Cardiac fibroblast (primary cell): ENCODE measurements at places on chromosomes 1 and 21.
A peak's percentile ranks its signal among the peaks of the same experiment; 100 is the strongest.

- no peak for DNase-seq
Observed at GRCh38 chr1:246093230-246093629, 413.8 kb downstream of the SMYD3 start.

GRCh38 chr1:33163621-33164519 lies 18.0 kb downstream of the TRIM62 start:
- DNase-seq, result peak; percentile 50

GRCh38 chr1:47532921-47533792 lies 95.3 kb downstream of the FOXD2 start:
- DNase-seq, result peak; percentile 64

- no peak for DNase-seq
Observed at GRCh38 chr1:4397196-4397595, 257.2 kb upstream of the AJAP1 start.

GRCh38 chr1:50634251-50634650 lies 211.0 kb upstream of the DMRTA2 start:
- DNase-seq, result no peak

DNA sequence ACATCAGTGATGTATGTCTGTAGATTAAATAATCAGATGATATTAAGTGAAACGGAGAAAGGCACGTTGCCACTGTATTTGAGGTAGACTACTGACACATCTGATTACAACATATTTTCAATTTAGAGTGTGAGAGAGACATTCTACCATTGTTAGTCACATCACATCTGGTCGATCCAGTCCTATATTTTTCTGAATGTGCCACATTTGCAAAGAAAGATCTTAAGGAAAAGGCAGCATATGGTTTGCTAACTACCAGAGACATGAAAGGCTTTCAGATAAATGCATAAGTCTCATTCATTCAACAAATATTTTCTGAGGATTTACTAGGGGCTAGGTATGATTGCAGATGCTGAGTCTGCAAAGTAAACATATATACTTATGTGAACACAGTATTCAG lies 114.3 kb upstream of the RUNX1 start:
- no peak for DNase-seq

- no peak for DNase-seq
Observed at GRCh38 chr1:234214129-234214910, 158.9 kb upstream of the COA6 start.

DNA sequence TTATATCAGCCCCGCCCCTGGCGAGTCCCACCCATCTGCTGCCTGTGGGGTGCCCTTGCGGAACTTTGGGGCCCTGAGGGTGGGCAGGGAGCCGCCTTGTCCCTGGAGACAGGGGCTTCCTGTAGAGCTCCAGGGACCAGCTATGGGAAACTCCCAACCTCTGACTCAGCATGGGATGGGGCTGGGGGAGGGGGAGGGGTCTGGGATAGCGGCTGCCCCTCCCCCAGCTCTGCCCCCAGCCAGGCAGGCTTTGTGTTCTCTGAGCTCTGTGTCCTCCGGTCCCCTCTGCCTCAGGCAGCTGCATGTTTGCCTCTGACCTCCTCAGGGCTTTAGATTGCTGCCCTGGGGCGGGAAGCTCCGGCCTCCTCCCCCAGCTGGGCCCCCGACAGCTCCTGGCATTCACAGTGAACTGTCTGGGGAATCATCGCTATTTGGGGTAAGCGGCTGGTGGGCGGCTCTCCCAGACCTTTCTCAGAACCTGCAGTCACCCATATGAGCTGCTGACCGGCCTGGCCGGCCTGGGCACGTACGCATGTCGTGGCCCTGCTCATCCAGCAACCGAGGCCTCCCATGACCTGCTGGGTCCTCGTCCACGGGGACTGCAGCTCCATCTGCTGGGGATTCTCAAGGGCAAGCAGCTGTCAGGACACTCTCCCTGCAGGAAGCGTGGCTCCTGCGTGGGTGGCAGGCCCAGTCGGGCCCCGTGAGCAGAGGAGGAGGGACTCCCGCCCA lies 17.1 kb downstream of the ARHGEF16 start:
- peak; percentile 61 for DNase-seq
